WTC11 (cell line): ENCODE measurements at places on chromosomes 2 and 18.
A peak's percentile ranks its signal among the peaks of the same experiment; 100 is the strongest.

DNA sequence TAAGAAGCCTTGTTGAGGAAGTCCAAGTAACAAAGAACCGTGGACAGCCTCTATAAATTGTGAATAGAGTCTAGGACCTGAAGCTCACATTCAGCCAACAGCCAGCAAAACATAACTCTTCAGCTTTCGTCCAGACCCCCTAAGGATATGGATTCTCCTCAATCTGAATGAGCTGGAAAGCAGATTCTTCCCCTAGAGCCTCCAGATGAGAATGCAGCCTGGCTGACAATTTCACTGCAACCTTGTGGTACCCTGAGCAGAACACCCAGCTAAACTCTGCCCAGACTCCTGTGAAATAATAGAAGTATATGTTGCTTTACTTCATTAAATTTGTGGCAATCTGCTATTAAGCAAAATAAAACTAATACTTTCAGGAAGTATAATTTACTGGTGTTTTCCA is 483.5 kb upstream of the SLC8A1 start:
- DNase-seq: peak; percentile 19

DNA sequence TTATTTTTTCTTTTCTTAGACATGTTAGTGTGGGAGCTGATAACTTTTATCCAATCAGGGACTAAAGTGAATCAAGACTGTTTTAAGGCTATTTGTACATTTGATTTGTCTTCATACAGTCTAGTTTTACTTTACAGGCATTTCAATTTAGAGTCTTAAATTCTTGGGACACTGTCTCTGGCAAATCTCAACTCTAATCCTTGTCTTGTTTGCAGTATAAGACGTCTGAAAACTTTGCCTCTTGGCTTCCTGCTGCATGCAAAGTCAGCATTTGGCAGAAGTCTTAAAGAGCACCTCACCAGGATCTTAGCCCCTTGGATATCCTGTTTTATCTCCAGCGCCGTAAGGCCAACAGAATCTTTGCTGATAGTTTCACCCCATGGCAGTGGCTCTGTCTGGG is 30.3 kb downstream of the SPOPL start:
- no peak for DNase-seq

DNA sequence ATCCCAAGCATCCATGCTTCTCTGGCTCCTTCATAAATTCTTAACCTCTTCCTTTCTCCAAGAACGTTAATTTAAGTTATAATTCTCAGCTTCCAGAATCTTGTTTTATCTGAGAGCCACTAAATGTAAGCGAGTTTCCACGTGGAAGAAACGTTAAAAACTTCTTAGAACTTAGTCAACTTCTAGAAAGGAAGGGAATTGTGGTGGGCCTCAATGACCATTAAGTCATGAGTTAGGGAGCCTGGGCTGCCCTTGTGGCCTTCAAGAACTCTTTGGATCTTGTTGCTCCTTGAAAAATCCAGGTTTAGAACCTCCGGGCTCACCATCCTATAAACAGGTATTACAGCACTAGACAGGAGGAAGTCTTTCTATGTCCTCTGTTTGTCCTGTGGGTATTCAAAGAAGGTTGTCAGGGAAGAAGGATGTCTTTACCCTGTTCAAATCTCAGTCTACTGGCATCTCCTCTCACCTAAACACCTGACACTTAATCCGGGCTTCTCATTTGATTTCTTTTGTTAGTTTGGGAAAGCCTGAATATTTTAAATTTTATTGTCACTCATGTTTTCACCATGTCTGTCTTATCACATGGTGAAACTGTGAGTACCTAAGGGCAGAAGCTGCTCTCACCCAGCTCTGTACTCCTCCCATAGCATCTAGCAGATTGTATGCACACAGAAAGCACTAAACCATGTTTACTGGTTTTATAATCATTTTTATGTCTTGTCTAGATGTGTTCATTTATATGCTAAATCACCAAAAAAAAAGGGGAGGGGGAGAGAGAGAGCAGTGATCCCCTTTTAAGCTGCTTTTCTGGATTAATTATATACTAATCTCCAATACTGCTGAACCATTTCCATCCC is 6.3 kb downstream of the RND3 start:
- DNase-seq: no peak

GRCh38 chr2:31998731-31999383 is 12.0 kb downstream of the MEMO1 start:
- no peak for DNase-seq

- no peak for DNase-seq
Measured at GRCh38 chr2:12341920-12342319, 374.8 kb upstream of the TRIB2 start.

DNA sequence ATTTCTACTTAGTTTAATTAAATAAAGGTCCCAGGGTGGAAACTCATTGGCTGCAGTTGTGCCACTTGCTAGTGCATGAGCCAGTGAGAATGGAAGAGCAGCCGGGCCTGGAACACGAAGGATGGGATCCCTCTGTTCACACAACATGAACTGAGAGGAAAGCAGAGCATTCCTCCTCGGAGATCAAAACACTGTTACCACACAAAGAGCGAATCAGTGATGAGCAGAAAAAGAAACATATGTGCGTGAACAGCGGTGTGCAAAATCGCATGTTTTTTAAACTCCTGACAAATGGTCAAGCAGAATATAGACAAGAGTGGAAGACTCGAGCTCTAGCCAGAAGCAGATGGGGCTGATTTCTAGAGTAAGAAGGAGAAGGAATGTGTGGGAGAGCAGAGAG is 28.4 kb upstream of the ANKRD44 start:
- no peak for DNase-seq

- DNase-seq: no peak
Measured at GRCh38 chr2:101063352-101064124, 61.4 kb downstream of the RPL31 start.

DNA sequence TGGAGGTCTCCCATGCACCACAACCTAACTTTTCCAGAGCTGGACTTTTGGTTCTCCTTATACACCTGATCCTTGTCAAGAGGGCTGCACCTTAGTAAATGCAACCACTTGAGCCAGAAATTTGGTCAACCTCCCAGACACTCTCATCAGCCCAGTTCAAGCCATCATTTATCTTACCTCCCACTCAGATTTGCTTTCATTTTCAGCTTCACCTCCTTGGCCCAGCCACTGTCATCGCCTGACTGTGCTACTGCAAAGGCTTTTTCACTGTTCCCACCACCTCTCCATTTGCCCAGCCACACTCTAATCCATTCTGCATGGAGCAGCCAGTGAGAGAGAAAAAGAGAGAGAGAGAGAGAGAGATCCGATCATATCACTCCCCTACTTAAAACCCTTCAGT is 112.4 kb upstream of the DDX18 start:
- no peak for DNase-seq
